ENCODE measurements at places on chromosomes 5 and 9.
A peak's percentile ranks its signal among the peaks of the same experiment; 100 is the strongest.

GRCh38 chr5:173010021-173010420, 26.4 kb downstream of the ATP6V0E1 start:
- DNase-seq, result no peak

DNA sequence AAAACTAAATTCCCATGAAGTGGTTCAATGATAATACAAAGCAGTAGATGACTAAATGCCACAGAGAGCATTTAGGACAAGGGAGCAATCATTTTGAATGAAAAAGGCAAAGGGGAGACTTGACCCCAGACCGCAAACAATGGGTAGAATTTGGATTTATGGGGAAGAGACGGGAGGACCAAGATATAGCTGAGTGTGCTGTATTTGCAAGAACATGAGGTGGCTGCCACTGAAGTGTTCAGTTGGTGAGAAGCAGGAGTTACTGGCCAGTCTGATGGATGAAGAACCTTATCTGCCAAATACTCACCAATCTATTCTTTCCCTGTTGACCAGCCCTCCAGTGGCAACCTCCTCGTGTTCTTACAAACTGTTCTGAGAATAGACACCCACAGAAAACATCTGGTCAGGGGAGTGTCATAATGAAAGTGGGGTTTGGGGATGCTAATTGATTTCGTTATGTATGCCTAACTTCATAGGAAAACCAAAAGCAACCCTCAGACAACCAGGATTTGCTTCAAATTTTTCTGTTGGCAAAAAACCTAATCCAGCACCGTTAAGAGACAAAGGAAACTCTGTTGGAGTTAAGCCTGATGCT, 19.8 kb downstream of the TDRD7 start:
- no peak for DNase-seq

- DNase-seq, result no peak
Measured at GRCh38 chr5:81486711-81487110, 92.8 kb upstream of the ACOT12 start.

- DNase-seq, result peak; percentile 34
Measured at GRCh38 chr5:1657161-1657741, 133.5 kb upstream of the LPCAT1 start.

DNA sequence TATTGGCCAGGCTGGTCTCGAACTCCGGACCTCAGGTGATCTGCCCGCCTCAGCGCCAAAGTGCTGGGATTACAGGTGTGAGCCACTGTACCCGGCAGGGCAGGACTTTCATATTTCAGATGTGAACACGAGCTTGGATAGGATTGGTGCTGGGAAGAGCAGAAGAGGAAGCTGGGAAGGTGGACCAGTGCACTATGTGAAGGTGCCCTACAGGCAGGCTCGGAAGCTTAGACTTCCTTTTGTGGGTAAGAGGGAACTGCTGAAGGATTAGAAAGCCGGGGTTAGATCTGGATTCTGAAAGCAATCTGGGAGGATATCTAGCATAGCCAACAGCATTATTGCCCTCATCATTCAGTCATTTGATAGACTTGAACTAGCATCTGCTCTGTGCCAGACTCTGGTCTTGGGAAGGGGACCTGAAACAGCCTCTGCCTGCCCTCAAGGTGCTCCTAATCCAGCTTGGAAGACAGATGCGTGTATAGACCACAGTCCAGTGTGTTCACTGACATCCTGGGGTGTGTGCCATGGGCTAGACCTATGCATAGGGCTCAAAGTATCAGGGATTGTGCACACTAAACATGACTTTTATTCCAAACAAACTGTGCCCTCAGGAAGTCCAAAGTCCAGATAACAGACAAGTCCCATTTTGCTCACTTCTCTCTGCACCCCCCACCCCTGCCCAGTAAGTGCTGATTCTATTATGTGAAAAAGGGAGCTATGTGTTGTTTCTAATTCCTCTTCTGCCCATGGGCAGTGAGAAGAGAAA, 637 bp downstream of the CBY3 start:
- DNase-seq, result no peak

DNA sequence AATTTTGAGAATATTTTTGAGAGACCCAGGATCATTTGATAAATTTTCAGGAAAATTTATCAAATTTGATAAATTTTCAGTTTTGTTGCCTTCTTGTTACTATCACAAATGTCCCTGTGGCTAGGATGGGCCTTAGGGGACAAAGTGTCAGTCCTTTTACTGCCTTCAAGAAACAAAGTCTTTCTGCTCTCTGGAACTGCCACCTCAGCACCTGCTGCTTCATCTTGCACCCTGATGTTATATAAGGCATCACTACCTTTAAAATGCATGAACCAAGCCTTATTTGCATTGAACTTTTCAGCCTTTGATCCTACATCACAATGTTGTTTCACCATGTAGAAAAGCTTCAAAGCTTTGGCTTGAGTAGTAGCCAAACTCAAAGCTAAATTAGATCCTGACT, 123.0 kb upstream of the CNTLN start:
- DNase-seq, result no peak

DNA sequence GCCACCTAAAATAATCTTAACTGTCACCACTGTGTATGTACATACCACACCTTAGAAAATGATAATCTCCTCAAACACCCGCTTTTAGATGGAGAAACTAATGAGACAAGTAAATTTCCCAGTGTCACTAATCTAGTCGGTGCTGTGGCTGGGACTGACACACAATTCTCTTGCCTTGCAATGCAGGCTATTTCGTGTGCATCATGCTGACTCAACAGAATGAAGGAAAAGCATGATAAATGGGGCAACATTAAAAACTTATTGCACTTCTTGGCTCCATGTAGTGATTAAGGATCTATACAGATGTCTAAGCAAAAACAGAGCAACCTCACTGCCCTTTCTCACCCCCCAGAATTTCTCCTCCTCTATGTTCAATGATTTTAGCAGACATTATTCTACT, 677.9 kb downstream of the DTWD2 start:
- DNase-seq, result no peak

- DNase-seq, result peak; percentile 32
Measured at GRCh38 chr5:132059043-132059695, 1.3 kb upstream of the IL3 start.

GRCh38 chr5:17042041-17042440, 106.0 kb upstream of the MYO10 start:
- no peak for DNase-seq

DNA sequence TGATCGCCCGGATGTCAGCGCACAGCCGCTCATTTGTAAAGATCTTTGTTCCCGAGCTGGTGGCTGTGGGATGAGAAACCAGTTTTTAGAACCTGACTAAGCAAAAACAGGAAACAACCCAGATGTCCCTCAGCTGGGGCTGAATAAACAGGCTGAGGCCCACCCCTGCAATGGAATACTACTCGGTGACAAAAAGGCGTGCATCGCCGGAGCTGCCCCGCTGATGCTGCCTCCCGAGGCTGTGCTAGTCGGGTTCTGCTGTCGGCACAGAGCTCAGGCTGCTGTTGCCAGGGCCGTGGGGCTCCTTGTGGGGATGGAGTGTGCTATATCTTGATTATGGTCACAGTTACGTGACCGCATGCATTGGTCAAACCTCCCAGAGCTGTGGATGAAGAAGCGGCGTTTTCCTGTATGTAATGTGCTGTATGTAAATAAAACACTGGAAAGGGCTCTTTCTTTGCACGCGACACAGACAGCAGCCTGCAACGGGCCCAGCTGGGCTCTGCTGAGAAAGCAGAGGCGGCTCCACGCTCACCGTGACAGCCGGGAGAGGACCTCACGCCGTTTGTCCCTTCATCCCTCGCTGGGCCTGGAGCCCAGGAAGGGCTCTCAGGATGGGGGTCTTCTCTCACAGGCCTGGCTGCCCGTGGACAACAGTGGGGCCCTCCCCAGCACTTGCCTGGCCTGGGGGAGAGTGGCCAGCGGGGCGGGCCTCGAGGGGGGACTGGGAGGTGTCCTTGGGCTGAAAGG, 51.5 kb upstream of the RNU6ATAC start:
- no peak for DNase-seq

DNA sequence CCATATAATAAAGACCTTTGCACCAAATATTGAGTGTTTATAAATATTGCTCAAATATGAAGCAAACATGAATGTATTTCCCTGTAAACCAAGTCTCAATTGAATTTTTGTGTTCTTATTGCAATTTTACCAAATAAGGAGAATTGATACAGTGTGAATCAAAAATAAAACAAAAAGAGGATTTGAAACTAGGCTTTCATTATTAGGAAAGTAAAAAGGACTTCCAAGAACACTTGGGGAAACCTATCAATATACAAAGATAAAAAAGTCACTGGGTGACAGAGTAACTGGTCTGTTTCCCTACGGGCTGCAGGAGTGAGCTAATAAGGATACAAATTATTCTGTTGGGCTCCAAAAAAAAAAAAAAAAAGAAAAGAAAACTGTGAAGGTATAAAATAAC, 44.8 kb upstream of the SNX2 start:
- no peak for DNase-seq

- DNase-seq, result no peak
Measured at GRCh38 chr9:87498811-87499360, 1.2 kb downstream of the DAPK1 start.

DNA sequence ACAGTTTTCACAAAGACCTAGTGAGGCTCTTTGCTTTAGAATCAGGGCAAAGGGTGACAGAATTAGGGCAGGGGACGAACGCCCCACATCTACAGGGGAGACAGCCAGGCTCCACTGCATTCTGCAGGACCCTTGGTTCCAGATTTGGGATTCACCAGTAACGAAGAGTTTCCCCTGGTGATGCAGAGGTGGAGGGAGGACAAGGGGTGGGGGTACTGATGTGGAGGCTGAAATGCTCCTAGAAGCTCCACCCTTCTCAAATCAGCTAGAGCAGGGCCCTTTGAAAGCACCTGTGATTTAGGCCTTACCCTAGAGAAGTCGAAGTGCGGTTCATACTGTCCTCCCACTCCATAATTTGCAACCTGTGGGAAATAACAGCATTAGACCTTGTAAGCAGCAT, 29.1 kb downstream of the P4HA2 start:
- no peak for DNase-seq

DNA sequence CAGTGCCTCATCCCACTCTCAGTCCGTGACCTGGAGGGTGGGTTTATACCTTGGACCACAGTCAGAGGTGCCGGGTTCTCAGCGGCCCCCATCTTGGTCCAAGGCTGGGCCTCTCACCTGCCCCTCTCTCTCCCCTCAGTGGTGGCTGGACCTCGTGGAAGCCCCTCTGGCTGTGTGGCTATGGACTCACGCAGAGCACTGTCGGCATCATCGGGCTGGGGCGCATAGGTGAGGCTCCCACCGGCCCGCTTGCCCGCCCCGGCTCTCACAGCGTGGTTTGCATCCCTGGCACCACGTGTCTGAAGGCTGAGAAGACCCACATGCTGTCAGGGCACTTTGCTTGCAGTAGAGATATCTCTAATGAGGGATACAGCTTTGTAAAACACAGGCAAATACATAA, 5.8 kb downstream of the GRHPR start:
- no peak for DNase-seq

GRCh38 chr5:74384851-74385250, 255.7 kb downstream of the ENC1 start:
- no peak for DNase-seq

- DNase-seq, result no peak
Measured at GRCh38 chr5:18811661-18812060, 1176.3 kb downstream of the CDH18 start.

GRCh38 chr5:90562341-90562740, 3.7 kb downstream of the ADGRV1 start:
- no peak for DNase-seq

GRCh38 chr5:59525957-59526356, 367.6 kb downstream of the PDE4D start:
- no peak for DNase-seq

GRCh38 chr9:86645303-86645702, 291.1 kb upstream of the TUT7 start:
- DNase-seq, result no peak

DNA sequence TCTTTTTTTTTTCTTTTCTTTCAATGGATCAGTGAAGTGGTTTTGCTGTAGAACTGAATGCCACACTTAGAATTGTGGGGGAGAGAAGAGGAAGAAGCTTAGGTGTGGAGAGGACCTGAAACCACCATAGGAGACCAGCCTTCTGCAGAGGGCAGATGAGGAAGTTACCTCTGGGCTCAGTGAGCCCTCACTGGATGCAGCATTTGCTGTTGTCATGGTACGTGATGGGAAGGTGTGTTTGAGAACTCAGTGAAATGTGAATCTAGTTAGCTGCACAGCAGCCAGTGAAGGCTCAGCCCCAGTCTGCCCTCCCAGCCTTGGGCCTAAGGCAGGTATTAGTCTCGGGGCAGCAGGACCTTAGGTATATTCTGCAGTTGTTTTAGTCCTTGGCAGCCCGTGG, 17.5 kb downstream of the CYFIP2 start:
- no peak for DNase-seq
